NCI-H446 (cell line): ENCODE measurements at places on chromosomes 5 and 9.

DNA sequence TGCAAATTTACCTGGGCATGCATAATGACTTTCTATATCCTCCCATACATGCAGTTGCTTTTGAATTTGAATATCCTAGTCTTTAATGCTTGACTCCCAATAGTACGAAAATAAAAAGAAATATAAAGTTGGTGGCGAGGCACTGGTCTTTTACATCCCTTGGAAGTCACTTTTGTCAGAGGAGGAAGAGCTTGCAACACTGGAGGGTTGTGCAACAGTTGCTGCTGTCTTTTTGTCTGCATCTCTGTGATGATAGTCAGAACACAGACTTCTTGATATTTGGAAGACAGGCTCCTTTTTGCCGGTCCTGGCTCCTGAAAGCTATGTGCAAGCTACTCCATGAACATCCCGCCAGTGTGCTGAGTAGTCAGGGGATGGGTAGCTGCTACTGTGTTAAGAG, 16.8 kb upstream of the SGCD start:
- no peak for DNase-seq

DNA sequence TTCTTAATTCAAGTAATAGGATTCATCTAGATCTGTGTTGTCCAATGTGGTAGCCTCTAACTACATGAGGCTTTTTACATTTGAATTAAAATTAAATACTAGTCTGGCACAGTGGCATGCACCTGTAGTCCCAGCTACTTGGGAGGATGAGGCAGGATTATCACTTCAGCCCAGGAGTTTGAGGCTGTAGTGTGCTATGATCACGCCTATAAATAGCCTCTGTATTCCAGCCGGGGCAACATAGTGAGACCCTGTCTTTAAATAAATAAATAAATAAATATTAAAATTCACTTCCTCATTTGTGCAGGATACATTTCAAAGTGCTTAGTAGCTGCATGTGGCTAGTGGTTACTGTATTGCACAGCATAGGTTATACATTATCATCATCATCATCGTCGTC, 91.8 kb downstream of the UBE2R2 start:
- DNase-seq = no peak

- no peak for DNase-seq
Measured at GRCh38 chr5:150320044-150320613, 17.4 kb upstream of the ARSI start.

DNA sequence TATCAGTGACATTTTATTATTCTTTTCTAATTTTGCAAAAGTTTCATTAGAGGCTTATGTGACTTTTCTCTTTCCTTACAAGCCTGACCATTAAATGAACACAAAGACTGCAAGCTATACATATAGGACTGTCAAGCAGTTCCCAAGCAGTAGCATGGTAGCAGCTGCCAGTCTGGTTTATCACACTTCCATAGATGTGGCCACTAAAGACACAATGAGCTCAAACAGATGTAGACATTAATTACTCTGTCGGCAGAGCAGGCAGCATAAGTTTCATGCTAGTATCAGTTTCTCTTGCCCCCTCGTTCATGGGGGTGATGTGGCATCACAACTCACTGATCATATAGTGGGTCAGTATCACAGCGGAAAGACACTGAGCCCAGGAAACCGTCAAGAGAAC, 89.5 kb downstream of the CDH10 start:
- DNase-seq = no peak

GRCh38 chr9:4923580-4924544, 61.2 kb upstream of the JAK2 start:
- no peak for DNase-seq

GRCh38 chr5:175821790-175822211, 49.6 kb upstream of the CPLX2 start:
- DNase-seq = no peak

- DNase-seq = no peak
Measured at GRCh38 chr5:20572614-20573013, 584.6 kb upstream of the CDH18 start.

DNA sequence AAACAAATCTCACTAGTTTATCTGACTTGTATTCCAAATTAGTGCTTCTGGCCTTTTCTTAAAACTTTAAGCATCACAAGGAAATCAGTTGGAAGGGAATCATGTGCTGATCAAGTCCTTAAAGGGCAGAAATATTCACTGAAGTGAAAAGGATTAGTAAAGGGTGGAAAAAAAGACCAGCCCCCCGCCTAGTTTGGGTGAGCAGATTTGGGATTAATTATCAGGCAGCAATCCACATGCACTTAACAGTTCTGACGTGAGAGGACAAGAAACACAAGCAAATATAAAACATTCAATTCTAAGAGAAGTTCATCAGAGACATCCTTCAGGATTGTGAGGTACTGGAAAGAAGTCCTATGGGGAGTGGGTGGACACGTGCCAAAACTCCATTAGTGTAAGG, at the start of gene TYRP1:
TSS of gene TYRP1 (plus strand) at position 245 of the 400 bp plus-strand sequence. CDS start 612 bp downstream, outside the sequence.
- DNase-seq = no peak

DNA sequence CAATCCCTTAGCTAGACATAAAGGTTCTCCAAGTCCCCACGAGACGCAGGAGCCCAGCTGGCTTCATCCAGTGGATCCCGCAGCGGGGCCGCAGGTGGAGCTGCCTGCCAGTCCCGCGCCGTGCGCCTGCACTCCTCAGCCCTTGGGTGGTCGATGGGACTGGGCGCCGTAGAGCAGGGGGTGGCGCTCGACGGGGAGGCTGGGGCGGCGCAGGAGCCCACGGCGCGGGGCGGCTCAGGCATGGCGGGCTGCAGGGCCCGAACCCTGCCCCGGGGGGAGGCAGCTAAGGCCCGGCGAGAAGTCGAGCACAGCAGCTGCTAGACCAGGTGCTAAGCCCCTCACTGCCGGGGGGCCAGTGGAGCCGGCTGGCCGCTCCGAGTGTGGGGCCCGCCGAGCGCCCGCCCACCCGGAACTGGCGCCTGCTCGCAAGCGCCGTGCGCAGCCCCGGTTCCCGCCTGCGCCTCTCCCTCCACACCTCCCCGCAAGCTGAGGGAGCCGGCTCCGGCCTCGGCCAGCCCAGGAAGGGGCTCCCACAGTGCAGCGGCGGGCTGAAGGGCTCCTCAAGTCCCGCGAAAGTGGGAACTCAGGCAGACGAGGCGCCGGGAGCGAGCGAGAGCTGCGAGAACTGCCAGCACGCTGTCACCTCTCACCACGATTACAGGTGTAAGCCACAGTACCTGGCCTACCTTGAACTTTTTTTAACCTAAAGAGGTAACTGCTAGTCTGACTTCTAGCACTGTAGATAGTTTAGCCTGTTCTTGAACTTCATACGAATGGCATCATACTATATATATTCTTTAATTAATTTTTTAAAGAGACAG, 35.5 kb downstream of the PTGS1 start:
- no peak for DNase-seq

DNA sequence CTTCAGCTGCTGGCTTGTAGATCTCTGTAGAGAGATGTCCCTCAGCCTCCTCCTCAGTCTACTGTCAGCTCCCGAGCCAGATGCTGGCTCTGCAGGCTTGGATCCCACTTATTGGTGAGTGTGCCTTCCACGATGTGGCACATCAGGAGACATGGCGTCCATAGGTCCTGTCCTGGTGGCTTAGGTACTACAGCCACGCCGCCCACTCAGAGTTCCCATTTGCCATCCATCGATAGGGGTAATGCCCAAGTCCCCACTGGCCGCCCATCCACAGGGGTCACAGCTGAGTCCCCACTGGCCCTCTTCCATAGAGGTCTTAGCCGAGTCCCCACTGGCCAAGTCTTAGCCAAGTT, 17.3 kb downstream of the EXOC3 start:
- no peak for DNase-seq

- DNase-seq = no peak
Measured at GRCh38 chr9:115923410-115923809, 230.2 kb upstream of the PAPPA start.

DNA sequence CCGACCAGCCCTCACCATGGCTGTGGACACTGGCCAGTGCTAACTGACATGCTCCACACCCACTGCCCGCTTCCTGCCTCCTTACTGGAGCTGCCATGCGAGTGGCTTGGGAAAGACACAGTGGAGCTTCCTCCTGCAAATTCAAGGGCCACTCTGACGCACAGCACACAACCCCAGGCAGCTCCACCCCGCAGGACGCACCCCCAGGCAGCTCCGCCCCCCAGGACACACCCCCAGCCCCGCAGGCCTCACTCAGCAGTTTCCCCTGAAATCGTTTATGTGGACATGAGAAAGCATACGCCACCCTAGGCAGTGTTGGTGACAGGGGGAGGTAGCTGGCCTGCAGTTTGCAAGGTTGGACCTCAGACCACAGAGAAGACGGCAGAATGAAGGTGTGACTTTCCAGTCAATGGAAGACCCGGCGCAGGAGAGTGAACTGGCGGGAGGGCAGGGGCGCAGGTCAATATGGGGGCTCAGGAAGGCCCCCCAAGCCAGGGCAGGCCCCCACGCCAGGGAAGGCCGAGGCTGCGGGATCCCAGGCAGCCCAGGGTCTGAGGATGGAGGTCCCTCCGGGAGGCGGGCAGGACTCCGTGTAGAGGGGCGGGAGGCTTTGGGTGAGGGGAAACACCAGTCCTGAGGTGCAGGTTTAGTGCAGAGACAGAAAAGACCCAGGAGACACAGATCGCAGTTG, 21.6 kb downstream of the LPCAT1 start:
- DNase-seq = no peak

DNA sequence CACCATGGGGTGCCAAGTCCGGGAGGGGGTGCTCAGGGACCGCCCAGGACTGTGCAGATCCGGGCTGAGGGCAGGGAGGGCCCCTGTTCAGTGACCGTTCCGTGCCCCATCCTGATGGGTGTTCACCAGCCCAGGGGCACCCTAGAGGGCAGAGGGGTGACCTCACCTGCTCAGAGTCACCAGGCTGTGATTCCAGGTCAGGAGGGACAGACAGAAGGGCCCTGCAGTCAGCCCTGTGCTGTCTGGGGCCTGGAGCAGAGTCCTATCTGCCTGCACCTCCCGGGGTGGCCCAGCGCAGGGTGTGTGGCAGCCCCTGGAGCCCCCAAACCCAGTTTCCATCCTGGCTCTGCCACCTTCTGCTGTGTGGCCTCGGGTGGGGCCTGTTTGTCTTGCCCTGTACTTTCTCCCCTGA, 241.9 kb downstream of the PBX3 start:
- DNase-seq = no peak

DNA sequence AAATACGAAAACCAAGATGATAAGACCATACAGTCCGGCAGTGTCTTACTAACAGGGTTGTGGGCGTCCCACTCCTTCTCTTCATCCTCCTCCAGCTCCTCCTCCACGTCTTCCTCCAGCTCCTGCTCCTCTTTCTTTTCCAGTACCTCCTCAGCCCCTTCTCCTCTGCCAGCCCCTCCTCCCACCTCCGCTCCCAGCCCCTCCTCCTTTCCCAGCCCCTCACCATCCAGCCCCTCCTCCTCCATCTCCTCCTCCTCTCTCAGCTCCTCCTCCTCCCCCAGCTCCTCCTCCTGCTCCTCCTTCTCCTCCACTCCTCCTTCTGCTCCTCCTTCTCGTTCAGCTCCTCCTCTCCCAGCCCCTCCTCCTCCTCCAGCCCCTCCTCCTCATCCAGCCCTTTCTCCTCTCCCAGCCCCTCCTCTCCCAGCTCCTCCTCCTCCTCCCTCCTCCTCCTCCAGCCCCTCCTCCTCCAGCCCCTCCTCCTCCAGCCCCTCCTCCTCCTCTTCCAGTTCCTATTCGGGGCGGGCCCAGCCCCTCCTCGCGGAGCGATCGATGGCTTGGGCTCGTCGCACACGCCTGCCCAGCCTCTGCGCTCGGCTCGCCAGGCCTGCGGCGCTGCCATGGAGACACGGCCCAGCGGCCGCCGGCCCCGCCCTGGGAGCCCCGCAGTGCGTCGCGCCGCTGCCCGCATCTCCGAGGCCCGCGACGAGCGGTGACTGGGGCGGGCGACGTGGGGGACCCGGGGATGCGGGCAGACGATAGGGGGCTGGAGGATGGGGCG, at the start of gene BRD3OS:
TSS of gene BRD3OS (plus strand) at position 654 of the 778 bp plus-strand sequence. CDS start 1,267 bp downstream, outside the sequence.
- DNase-seq = peak; percentile 95

DNA sequence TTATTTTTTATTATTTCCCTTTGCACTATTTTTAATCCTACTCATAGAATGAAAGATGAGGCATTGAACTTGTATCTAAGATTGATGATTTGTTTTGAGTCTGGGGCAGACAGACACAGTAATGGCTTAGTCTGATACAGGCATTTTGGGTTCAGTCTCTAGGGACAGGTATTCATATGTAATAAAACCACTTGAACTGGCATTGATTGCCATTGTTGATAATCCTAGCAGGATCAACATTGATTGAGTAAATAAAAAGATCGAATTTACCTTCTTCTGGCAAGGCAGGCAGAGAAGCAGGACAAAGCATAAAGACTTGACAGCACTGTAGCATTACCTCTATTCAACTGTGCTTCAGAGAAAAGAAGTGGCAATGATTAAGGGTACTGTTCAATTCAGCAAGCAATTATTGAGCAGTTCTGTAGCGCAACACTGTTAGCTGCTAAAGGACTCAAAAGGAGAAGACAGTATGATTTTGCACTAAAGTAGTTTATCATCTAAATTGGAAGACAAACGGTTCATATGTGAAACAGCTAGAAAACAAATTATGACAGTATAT, 144.4 kb downstream of the COMMD10 start:
- DNase-seq = no peak

DNA sequence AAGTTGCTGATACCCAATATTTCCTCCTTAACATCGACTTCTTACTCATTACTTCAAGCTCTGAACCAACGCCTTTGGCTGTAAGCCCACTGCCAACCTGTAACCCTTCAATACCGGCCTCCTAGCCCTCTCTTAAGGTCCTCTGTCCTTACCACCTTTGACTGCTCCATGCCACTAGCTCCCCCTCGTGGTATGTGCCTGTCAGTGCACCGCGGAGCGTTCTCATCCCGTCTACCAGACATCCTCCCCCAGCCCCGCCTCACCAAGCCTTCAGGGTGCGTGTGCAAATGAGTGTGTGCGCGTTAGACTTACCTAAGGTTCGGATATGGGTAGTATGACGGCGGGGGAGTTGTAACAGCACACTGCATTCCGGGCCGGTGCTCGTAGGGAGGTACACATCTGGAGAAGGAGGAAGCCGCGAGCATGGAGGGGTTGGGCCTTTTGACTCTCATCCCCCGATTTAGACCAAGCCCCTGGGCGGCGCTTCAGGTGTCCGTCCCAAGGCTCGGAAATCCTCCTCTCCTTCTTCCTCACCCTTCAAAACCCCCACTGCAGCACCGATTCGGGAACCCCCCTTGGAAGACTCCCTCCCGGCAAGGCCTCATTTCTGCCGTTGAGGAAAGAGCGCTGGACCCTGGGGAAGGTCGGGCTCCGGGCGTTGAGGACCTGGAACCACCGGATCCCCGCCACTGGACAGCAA, 2.8 kb upstream of the MYORG start:
- peak; percentile 45 for DNase-seq

DNA sequence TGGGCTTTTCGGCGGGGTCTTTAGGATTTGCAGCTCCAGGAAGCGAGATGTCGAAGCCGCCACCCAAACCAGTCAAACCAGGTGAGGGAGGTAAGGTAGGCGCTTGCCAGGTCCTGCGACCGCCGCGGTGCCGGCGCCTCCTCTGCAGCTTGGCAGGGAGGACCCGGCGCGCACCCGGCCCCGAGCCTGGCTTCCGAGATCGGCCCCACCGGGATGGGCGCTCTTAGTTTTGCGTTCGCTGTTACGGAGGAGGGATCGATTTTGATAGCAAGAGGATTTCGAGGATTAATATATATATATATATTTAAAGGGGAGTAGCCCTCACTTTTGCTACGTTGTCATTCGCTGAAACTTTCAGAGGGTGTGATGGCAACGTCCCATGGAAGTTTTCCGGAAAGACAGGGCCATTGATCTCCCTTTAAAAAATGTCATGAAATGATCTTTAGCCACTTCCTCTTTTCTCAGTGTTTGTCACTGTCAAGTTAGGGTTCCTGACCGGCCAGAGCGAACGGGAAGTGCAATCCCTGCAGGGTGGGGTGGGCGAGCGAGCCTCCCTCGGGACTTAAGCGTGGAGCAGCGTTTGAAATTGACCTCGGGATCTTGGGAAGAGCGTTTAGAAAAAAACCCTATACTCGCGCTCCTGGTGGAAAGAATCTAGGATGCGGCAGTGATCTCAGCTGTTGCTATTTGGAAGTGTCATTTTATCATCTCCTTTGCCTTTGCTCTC, 495 bp downstream of the OSTF1 start:
- DNase-seq = no peak
